Stimulated activated CD8-positive, alpha-beta memory T cell treated with anti-CD3 and anti-CD28 coated beads, Interleukin-7, amount 100 ng/mL, for 24 hours (primary cell): ENCODE measurements at places on chromosomes 13 and 19.

DNA sequence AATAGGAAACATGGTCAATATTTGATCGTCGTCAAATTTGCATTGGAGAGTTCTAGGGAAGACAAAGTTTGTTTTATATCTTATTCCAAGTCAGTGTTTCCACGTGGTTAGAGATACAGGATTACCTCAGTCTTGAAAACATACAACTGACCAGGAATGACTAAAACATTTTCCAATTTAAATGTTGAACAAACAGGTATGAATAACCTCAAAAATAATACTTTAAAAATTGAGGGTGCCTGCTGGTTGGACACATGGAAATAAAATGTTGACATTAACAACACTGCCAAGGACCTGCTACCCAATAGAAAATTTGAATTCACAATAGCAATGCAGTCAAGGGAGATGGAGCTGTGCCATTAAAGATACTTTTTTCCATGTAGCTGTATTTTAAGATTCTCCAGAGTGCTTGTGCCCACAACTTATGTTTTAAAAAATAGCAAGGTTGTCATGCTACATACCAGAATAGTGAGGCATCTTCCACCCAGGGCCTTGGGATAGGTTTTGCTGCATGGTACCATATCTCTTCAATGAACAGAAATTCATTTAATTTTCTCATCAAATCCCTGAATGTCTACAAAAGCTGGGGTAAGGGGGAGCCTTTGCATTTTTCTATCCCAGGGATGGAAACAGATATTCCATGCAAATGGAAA is 260.8 kb downstream of the EFNB2 start:
- no peak for DNase-seq

DNA sequence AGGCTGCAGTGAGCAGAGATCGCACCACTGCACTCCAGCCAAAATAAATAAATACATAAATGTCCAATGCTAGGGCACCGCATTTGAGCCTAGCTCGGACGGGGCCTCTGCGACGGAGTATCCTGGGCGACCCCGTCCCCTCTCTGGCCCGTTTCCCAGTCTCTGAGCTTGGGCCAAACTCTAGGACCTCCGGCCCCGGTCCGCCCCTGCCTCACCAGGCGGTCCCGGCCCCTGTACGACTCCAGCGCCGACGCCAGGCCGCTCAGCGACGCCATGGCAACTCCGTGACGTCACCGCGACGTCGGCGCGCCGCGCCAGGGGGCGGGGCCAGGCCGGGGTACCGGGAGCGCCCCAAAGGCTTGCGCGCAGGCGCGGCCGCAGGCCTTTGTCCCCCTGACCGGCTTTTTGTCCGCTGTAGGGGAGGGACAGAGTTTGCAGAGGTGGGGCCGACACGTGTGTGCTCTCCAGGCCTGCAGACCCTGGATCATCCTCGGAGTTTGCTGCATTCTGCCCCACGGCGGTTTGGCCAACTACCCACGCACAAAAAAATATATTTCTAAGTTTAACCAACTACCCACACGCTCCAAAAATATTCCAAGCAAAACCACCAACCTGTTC is at the start of gene PEX11G:
Gene PEX11G (minus strand): TSS at position 300 of the 618 bp plus-strand sequence. CDS start 25 bp downstream, at position 275.
- peak; percentile 85 for DNase-seq

DNA sequence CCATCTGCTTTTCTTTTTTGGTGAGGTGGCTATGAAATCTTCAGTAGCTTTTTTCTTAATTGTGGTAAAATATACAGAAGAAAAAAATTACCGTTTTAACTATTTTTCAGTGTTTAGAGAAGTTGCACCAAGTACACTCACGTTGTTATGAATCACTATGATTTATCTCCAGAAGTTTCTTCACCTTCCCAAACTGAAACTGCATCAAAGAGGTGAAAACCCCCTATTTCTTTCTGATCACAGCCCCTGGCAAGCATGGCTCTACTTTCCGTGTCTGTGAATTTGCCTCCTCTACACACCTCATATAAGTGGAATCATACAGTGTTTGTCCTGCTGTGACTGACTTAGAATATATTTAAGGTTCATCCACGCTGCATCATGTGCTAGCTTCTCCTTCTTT is 15.6 kb upstream of the SIGLEC10 start:
- no peak for DNase-seq

DNA sequence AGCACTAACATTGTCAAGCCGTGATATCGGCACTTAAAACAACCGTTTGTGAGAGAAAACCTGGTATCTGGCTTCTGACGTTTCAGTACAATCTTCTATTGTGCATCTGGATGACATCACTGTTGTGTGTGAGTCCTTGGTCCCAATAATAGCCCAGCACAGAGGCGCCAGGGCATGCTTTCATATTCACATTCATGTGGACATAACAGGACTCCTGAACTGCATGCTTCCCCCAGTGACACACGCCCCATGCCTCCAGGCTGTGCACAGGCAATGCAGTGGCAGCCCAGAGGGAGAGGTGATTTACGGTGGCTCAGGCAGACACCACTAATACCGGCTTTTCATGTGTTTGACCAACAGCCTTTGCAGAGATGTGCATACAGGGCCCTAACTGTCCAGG is 58.1 kb downstream of the MRPL57 start:
- DNase-seq = no peak

DNA sequence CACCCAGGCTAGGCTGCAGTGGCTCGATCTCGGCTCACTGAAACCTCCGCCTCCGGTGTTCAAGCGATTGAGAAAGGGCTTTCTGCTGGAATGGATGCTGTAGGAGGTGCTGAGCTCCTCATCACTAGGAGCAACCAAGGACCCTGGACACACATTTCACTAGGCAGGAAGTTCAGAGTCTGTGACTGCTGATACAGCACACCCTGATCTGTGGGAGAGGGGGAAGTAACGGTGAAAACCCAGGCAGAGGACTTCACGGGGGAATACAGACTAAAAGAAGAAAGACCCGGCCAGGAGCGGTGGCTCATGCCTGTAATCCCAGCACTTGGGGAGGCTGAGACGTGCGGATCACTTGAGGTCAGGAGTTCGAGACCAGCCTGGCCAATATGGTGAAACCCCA is 11.9 kb upstream of the NOTCH3 start:
- no peak for DNase-seq

DNA sequence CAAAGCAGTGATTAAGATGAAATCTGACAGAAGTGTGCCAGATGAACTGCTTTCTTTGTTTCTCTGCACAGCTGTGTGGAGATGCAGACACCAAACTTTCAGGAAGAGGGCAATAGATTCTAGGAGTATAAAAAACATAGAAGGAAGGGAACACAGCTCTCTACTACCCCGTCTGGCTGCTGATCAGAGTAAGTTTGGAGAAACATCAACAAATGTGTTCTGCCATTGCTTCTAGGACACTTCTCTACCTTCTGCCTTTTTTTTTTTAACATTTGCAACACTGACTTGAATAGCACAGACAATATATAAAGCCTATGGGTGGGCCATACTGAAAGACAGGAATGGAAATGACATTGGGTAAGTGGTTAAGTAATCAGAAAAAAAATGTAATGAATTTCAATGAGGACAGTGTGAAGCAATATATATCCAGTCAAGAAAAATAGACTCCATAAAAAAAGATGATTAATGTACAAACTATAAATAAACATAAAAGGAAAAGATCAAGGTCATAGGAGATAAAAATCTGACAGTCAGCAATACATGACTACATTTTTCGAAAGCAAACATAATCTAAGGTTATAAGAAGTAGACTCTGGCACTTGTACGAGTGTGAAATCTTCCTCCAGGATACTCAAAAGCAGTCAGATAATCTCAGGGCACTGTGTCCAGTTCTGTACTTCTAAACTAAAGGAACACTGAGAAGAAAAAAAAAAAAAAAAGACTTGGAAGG is 21.4 kb downstream of the NUFIP1 start:
- no peak for DNase-seq

- DNase-seq = no peak
Observed at GRCh38 chr19:31418692-31419430, 69.6 kb upstream of the TSHZ3 start.

GRCh38 chr19:51808333-51808986 is 13.5 kb downstream of the FPR3 start:
- DNase-seq = no peak

DNA sequence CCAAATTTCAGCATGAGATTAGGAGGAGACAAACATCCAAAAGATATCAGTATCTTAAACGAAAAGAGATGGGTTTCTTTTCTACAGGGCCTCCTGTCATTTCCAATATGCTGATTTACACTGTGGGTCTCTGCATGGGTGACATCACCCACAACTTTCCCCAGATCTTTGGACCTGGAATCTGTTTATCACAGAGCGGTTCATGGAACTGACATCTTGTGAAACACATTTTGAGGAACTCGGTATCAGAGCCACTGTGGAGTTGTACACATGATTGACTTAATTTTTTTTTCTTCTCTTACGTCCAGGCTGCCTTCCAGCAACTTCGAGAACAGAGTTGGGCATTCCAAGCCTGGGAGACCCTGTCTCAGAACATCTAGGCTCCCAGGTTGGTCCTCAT is 80.2 kb upstream of the SERP2 start:
- DNase-seq = no peak
